ENCODE measurements at places on chromosomes 4 and X.

DNA sequence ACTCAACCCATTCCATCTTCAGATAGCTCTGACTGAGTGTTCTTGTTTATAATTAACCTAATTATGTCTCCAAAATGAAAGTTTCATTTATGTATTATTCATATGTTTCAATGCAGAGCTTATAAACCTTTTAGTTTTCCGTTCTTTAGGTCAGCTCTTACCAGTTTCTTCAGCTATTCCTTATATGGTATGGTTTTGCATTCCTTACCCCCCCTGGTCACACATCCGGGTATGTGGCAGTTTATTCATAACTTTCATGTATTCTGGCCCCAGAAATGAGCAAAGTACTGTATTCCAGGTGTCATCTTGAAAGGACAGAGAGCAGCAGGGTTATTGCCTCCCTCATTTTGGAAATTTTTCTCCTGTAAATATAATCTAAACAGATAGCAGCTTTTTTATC is 16.8 kb upstream of the IGSF1 start:
- DNase-seq = no peak

GRCh38 chr4:121182296-121182695 is 18.2 kb upstream of the TNIP3 start:
- DNase-seq = peak; percentile 57

- DNase-seq = no peak
These were observed 380.5 kb downstream of the IDS start for GRCh38 chrX:149124526-149125108.

- DNase-seq = no peak
These were observed 191.8 kb downstream of the BCOR start for GRCh38 chrX:39905946-39906345.

DNA sequence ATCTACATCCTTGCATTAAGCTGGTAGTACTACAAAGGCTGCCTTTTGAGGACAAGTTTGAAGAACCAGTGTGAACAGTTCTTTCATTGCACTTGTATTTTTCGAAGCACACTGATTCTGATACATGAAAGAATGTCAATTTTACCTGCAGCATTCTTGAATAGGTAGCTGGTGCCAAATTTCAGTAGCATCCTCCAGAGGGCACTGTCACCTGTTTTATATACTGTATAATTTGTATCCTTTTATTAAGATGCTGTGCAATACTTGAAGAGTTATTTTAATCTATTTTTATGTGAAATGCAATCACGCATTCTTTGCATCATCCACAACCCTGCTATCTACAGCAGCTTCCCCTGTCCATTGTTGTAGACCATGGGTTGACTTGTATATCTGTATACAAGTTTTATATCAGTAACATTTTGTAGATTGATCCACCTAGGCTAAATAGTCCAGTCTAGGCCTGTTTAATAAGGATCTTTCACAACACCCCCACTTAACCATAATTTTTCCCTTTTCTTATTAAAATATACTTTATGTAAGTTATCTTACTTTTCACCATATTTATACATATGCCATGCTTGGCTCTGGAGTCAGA is 325.7 kb downstream of the PCDH7 start:
- no peak for DNase-seq

DNA sequence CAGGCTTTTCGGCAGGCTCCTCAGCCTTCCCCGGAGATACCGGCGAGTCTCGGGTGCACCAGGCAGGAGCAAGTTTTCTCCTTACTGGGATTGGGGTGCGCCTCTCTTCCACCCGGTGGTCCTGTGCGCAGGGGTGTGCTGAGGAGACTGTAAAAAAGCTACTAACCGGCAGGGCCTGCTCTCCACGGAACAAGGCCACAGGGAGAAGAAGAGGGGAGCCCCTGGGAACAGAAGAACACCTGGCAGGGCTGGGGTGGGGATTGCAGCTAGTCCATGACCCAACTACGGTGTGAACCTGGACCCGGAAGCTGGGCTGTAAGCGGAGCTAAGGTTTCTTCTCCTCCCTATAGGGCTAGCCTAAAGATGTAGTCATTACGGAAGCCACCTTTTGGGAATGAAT is 17.7 kb upstream of the ZIC3 start:
- DNase-seq = no peak

DNA sequence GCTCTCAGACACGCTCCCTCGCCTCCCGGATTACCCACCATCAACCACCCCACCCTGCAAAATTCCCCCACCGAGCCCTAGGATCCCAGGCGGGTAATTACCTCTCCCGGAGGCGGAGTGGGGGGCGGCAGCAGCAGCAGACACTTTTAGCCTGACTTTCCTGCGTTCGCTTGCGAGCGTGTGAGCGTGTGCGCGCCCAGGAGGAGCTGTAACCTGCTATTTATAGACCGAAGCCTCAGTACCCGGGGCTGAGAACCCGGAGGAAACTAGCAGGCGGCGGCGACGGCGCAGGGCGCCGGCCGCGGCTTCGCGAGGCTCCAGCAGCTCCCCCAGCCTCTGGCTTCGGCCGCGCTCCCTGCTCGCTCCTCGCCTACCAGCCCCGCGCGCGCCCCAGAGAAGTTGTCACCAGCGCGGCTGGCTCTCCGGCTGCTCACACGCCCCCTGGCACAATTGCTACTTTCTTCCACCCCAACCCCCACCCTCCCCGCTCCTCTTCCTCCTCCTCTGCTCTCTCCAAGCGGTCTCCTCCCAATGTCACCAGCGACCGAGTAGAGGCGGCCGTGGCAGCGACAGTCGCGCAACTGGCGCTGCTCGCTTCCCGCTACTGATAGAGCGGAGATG is at the start of gene INPP4B:
Gene INPP4B (minus strand): TSS at position 194 of the 621 bp plus-strand sequence.
- peak; percentile 59 for DNase-seq

- peak; percentile 20 for DNase-seq
These were observed 815 bp downstream of the FAM53A start for GRCh38 chr4:1683261-1683735.

DNA sequence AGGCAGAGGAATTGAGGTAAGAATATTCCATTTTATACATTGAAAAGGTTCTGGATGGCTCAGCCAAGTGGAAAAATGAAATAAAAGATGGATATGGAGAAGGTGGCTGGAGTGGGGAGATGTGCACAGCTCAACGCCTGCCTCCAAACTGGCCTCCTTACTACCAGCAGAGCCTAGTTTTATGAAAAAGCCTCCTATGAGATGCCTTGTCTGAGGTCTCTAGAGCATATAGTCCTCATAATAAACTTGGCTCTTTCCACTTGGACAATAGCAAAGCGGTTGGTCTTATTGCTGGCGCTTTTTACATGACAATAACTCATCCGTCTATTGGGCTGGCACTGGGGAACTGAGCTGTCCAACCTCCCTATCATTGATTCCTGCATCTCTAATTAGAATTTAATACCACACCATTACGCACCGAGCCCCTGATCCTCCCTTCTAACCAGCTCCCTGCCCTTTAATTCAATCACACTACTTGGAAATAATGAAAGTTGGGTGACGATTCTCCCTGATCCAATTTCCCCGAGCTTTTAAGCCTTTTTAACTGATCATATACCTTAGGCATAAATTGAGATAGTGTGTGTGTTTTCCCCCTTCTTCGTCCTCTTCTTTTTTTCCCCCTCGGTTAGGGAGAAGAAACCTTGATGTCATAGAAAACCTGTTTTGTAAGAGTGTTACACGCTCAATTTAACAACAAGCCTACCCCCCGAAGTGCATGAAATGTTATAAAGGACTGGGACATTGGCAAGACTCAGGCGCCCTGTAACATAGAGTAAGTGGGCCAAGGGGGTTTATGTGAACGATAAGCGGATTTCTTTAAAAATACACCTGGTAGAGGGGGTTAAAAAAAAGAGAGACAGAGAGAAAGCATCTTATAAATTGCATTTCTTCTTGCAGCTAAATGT is at the start of gene PHOX2B:
Gene PHOX2B (minus strand): TSS at position 155 of the 905 bp plus-strand sequence. CDS start 115 bp downstream, at position 40.
- DNase-seq = no peak

DNA sequence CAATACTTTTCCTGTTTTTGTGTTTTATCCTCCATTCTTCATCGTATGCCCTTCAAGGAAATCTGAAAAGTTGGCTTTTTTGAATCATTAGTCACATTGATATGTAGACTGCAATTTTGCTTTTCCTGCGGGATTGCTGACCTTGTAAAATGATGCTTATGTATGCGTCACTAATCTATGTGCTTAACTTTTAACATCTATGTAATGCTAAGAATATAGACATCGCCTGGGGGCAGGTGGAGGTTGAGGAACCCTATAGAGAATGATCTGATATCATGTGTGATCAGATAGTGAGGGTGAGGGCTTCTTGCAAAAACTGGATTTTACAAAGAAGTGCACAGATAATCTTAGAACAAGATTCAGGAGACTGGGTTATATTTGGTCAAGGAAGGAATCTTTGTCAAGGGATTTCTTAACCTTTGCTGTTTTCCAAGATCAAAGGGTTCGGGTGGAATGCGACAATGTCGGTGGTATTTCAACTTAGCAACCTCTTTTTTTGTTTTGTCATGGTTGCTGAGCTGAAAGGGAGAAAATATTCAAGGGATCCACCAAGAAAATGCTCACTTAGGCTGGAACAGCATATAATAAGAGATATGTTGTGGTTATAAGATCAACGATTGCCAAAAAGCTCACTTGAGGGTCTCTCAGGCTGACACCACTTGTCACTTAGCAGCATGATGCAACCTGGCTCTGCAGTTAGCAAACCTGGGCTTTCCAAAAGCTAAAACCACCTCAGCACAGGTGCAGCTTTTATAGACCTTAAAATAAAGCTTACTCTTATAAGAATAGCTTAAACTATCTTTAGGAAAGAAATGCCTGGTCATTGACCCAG is 70.6 kb upstream of the PUDP start:
- DNase-seq = no peak

DNA sequence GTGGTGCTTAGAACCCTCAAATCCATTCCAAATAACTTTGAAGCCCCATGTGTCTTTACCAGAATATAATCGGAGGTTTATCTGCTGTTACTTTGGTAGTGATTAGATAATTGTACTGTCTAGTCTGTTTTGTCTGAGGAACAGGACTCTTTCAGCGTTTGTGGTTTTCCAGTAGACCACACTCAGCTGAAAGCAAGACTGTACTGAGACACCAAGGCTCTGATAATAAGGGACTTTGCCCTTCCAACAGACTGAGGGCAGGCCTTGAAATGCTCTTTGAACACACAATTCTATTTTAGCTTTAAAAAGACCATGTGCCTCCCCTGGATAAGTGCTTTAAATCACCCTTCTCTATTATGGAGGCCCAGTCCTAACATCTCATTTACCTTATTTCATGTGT is 76.1 kb downstream of the KLHL8 start:
- no peak for DNase-seq

GRCh38 chrX:109472939-109473735 is 8.7 kb downstream of the GUCY2F start:
- peak; percentile 13 for DNase-seq

GRCh38 chrX:136711147-136711546 is 63.2 kb downstream of the CD40LG start:
- DNase-seq = peak; percentile 35

- peak; percentile 55 for DNase-seq
These were observed 52.8 kb downstream of the GPRIN3 start for GRCh38 chr4:89254847-89255246.

- DNase-seq = no peak
These were observed 369.1 kb upstream of the CLNK start for GRCh38 chr4:11053601-11054220.

GRCh38 chr4:25700661-25701060 is 45.0 kb downstream of the SLC34A2 start:
- no peak for DNase-seq

GRCh38 chrX:397575-397974 is 10.9 kb upstream of the PPP2R3B start:
- no peak for DNase-seq
